Activated naive CD8-positive, alpha-beta T cell treated with anti-CD3 and anti-CD28 coated beads for 36 hours (primary cell): ENCODE measurements at places on chromosomes 16 and 17. TPM values are rescaled to one million over a fixed set of nuclear protein-coding genes. Genes with fewer than 3 reads are reported as not detected.

The LPCAT2 gene
- total RNA-seq: 0.29 TPM

The CSH2 gene
- total RNA-seq: not detected

The B9D1 gene
- 7.3 TPM for total RNA-seq

The ST6GALNAC1 gene
- not detected for total RNA-seq

The TEX19 gene
- 0.23 TPM for total RNA-seq

The CCL7 gene
- total RNA-seq: not detected

The HOXB6 gene
- not detected for total RNA-seq

The SMIM22 gene
- not detected for total RNA-seq

The MT1M gene
- not detected for total RNA-seq

The CLEC19A gene
- total RNA-seq: not detected

The STAT5A gene
- total RNA-seq: 116 TPM

The CTRB1 gene
- total RNA-seq: not detected

The LPO gene
- total RNA-seq: not detected

The CACNG3 gene
- not detected for total RNA-seq

The TMEM235 gene
- not detected for total RNA-seq

The GINS3 gene
- 28.5 TPM for total RNA-seq

The C17orf78 gene
- total RNA-seq: not detected

The KRTAP16-1 gene
- total RNA-seq: not detected

The GPR142 gene
- not detected for total RNA-seq

The PPP4C gene
- total RNA-seq: 127 TPM

The SLC6A2 gene
- total RNA-seq: not detected

The CCL1 gene
- not detected for total RNA-seq

The GFAP gene
- total RNA-seq: not detected

The G6PC1 gene
- not detected for total RNA-seq

The TMC7 gene
- not detected for total RNA-seq

The EFNB3 gene
- not detected for total RNA-seq

The MYH13 gene
- total RNA-seq: not detected

The PHOSPHO1 gene
- total RNA-seq: not detected

The ZNF597 gene
- 2.7 TPM for total RNA-seq

The HBA2 gene
- not detected for total RNA-seq

The GRIN2A gene
- total RNA-seq: not detected

The RASL10B gene
- 2.5 TPM for total RNA-seq
